ENCODE measurements at places on chromosomes 6 and 20.

DNA sequence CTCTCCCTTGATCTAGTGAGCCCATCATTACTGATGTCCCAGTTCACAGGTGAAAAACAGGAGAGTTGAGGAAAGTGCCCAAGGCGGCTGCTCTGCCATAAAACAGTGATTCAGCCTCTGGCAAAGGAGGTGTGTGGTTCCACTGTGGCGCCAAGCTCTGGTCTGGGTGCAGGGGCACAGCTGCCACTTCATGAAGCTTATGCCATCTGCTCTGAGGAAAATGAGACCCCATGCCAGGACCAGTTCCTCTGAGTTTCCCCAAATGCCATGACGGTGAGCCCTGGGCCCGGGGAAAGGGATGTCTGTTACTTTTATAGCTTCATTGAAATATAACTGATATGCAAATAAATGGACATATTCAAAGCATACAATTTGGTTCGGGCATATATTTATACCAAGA, 33.7 kb upstream of the ZBP1 start:
- no peak for DNase-seq

DNA sequence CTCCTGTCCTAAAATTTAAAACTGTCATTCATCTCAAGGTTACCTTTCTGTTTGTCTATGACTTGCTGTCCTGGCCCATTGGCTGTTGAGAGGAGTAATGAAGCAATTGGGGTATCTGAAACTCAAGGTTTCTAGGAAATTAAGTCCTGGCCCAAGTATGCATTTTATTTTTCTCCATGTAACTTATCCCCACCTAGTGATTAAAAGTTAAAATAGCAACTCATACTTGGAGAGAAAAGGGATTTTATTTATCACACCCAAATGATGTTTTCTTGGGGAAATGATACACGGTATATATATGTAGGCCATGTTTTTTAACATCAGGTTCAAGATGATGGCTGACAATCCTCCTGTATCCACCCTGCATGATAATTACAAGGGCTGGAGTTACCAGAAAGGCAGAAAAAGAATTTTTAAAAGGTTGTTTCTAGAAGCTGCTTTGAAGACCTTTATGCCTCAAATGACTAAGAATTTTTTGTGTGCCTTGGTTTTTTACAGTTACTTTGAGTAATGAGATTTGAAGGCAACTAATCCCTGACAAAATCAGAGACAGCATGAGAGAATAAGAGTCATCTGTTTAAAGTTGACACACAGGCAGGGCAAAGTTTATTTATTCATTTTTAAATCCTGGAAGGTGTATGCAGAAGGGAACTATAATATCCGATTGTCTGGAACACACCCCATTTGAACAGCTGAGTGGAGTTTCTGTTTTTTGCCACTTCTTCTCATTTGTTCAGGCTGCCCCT, 28.9 kb upstream of the C6orf58 start:
- no peak for DNase-seq

GRCh38 chr20:17533396-17533795, 2.2 kb upstream of the BFSP1 start:
- DNase-seq: no peak

GRCh38 chr20:24696396-24696795, 227.0 kb downstream of the SYNDIG1 start:
- DNase-seq: no peak

GRCh38 chr20:5265662-5265985, 51.1 kb downstream of the PROKR2 start:
- DNase-seq: no peak

- no peak for DNase-seq
Observed at GRCh38 chr6:148818939-148819575, 72.2 kb downstream of the UST start.

DNA sequence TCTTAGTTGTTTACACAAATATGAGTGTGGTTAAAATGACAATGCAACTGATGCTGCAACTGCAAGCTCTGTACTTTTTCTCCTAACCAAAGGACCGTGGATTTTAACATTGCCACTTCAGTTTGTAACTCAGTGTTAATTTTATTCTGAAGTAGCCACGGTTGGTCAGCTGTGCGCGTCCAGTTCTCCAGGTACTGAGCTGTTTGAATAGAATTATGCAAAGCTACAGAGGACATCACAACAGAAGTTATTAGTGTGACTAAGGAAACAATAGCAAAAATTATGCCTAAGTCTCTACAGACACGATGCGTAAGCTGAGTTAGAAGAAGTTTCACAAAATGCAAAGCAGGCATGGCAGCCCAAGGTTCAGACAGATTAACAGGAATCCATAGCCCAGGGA, 4.4 kb upstream of the ABHD12 start:
- DNase-seq: no peak

DNA sequence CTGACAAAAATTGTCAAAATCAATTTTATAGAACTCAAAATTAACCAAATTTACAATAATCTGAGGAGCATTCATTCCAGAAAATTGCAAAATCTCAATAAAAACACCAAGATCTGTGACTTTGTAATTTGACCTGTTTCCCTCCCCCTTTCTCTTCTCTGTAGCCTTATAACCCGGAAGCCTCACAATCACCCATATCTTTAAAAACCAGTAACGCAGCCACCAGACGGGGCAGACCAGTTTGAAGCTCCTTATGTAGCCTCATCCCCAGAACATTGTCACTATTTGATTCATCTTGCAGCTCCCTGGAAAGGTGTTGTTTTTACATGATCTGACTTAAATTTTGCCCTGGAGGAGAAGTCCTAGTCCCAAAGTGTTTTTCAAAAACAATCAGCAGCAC, 27.5 kb upstream of the TGM6 start:
- DNase-seq: no peak

- no peak for DNase-seq
Observed at GRCh38 chr20:33697129-33697528, 10.9 kb upstream of the E2F1 start.

- DNase-seq: no peak
Observed at GRCh38 chr6:81252231-81252630, 500.2 kb downstream of the TENT5A start.

GRCh38 chr6:31572041-31572911, at the start of gene LTA:
Gene LTA, plus strand, starts transcription at chr6:31572289. Its CDS starts 454 bp downstream, at chr6:31572743.
- peak; percentile 80 for DNase-seq

- peak; percentile 1 for DNase-seq
Observed at GRCh38 chr6:155313602-155314091, 637 bp downstream of the TFB1M start.

GRCh38 chr6:75275067-75275466, 9.5 kb downstream of the TMEM30A start:
- no peak for DNase-seq

DNA sequence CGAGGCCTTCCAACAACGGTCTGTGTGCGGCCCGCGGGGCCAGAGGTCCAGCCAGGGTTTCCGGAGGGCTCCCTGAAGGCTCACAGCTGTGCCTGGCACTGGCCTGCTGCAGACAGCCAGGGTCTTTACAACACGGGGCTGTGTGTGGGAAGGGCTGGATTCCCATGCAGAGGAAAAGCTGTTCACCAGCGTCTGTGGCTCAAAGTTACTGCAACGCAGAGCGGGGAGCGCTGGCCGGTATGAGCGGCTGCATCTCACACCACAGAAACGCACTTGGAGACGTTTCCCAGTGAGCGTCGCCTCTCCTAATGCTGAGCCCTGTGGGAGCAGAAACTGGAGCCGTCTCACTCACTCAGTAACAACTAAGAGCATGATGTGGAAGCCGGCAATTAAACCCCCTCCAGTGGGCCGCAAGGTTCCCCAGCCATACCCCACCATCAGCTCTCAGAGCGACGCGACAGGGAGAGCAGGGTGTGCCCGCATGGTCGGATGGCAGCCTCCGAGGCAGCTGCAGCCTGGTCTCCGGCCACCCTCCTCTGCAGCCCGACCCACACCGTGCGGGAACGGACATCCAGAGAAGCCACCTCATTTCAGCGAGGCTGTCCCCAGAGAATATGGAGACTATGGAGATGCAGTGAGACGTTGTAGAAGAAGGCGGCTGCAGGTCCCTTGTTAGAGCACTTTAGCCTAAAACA, 42.6 kb downstream of the DLL1 start:
- no peak for DNase-seq

GRCh38 chr6:15358579-15359327, 112.9 kb downstream of the JARID2 start:
- DNase-seq: no peak

DNA sequence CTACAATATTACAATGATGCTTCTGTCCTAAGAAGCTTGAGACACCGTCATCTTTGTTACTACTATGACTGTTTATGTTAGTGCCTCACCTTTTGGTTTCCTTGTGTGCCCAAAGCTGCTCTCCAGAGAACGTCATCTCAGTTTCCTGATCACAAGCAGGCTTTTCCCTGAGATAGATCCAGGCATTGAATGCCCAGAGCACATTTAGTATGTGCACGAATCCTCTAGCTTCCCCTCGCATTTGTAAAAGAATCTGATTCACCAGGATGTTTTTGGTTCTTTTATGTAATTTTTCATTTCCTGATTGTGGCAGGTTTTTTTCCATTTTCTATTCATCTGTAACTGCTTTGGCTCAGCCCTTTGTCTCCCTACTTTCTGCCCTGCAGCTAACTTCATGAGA, 100.2 kb upstream of the TMEM181 start:
- no peak for DNase-seq

GRCh38 chr20:22827916-22828315, 207.2 kb upstream of the SSTR4 start:
- no peak for DNase-seq

GRCh38 chr6:134870677-134871498, 79.0 kb downstream of the ALDH8A1 start:
- no peak for DNase-seq

DNA sequence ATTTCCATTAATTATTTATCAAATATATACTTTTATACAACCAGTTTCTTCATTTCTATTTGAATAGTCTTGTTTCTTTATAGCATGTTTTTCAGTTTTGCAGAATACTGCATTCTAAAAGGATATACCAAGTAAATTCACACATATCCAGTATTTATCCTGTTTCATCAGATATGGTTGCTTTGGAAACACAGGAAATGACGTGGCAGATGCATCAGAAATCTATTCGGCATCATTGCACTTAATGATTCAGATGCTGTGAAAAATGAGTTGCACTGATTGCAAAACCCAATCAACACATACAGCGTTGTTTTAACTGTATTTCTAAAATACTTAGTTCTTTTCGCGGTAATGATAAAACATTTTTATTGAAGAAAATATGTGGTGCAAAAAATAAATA, 594.9 kb downstream of the CDH26 start:
- DNase-seq: no peak

GRCh38 chr6:141513830-141514229, 618.9 kb upstream of the GJE1 start:
- DNase-seq: no peak

- no peak for DNase-seq
Observed at GRCh38 chr20:55159230-55159629, 683.8 kb downstream of the DOK5 start.

DNA sequence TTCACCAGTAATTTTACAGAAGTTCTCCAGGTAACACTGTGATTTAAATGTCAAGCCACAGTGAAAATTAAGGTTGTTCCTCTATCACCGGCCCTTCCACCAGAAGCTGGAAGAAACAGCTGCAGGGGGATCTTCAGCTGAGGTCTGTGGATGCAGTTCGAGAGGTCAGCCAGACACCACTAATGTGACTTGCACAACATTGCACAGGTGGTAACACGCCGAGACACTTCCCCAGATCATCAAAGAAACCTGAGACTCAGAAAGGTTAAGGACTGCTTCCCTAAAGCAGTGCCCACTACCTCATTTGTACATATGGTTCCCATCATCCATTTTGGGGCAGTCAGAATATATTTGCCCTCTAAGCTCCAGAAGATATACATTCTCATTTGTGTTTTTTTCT, 8.1 kb upstream of the SERPINB9 start:
- DNase-seq: no peak

DNA sequence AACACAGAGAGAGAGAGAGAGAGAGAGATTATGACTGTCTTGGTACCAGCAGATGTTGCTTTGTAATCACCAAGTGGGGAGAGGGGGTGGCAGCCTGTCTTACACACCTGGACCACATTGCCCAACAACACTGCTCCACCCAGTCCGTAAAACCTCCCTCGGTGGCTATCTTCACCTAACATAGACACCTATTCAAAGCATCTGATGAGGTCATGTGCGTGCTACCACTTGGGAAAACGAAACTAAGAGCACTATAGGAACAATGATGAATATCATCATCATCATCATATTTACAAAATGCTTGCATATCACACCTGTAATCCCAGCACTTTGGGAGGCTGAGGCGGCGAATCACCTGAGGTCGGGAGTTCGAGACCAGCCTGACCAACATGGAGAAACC, 24.1 kb upstream of the SALL4 start:
- no peak for DNase-seq

GRCh38 chr20:36717657-36718056, 28.2 kb downstream of the NDRG3 start:
- no peak for DNase-seq

DNA sequence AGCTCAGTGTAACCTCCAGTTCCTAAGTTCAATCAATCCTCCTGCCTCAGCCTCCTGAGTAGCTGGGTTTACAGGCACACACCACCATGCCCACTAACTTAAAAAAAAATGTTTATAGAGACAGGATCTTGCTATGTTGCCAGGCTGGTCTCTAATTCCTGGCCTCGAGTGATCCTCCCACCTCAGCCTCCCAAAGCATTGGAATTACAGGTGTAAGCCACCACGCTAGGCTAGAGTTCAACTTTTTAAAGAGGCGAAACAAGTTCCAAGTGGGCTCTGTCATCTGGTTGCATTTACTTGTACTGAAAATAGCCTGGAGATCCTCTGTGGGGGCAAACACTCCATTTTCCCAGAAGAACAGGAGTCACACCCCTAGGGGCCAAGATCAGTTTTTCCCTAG, 100.7 kb upstream of the RIPOR2 start:
- no peak for DNase-seq

DNA sequence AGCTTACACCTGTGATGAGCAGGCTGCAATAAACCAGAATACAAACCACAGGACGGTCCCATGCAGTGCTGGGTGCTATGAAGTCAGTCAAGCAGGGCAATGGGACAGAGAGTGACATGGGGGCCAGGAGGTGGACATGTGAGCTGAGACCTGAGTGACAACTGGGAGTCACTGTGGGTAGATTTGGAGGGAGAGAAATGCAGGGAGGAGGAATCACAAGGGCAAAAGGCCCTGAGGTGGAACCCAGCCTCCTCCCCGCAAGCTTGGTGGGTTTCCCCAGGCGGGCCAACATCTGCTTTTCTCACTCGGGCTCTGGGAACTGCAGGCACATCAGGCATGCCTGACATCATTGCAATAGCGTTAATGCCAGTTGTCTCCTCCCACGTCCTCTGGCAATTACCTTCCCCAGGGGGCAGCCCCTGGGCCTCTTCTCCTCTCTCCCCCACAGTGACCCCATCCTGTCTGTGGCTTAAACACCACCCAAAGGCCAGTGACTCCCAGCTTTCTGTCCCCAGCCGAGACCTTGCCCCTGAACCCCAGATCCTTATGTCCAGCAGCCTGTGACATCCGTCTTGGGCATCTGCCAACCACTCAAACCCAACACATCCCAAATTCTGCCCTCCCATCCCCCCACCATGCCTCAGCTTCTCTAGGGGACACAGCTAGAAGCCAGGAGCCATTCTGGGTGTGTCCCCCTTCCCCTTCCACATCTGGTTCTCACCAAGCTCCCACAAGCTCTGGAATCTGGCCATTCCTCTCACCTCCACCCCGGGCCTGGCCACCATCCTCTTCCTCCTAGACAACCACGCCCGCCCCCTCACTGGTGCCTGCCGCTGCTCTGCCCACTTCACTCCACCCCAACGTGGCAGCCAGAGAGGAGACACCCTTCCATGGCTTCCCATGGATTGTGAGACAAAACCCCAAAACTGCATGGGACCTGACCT, 28.2 kb downstream of the PDRG1 start:
- no peak for DNase-seq

All from stimulated activated naive CD4-positive, alpha-beta T cell treated with Interleukin-2 at 50 U/mL for 16 hours (primary cell).